K562 (cell line): ENCODE measurements at places on chromosomes 5 and 9.

DNA sequence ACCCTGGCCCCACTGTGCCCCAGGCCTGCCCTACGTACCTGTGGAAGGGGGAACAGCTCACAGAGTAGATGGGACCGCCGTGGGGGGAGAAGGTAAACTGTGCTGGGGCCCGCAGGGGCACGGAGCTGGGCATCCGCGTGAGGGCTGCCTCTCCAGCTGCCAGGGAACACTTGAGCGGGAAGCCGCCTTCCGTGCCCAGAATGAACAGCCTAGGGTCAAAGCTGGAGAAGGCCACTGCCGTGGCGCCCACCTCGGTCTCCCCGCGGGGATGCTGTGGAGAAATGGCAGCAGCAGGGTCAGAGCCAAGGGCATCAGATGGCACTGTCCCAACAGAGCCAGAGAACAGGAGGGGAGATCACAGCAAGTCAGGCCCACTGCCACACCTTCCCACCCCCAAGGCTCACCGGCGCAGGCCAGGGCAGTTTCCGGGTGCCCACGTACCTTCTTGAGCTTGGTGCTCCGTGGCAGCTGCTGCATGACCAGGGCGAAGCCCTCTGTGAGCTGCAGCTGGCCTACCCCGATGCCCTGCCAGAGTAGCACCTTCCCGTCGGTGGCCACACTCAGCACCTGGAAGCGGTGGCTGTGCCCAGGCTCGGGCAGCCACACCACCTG, 21.9 kb downstream of the DYNC2I2 start:
- no peak for DNase-seq

GRCh38 chr5:180098526-180098925, 27.0 kb upstream of the RNF130 start:
- DNase-seq, result no peak

- no peak for DNase-seq
These were observed 58.2 kb upstream of the CKS2 start for GRCh38 chr9:89252651-89253267.

DNA sequence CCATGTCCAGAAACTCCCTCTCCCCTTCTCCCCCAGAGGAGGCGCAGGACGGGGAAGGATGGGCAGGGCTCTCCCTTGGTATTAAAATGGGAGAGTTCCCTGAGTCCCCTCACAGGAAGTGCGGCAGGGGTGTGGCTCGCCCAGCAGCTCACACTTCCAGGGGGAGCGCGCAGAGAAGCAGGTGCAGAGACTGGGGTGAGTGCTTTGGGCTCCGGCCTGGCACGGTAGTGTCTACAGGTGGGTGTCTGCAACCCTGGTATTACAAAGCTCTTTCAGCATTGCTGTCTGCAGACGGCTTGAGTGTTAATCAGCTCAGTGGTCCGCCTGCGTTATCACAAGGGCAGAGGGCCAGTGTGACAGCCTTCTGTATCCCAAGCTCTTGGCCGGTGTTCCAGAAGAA, 114.9 kb upstream of the FBXL7 start:
- DNase-seq, result no peak

DNA sequence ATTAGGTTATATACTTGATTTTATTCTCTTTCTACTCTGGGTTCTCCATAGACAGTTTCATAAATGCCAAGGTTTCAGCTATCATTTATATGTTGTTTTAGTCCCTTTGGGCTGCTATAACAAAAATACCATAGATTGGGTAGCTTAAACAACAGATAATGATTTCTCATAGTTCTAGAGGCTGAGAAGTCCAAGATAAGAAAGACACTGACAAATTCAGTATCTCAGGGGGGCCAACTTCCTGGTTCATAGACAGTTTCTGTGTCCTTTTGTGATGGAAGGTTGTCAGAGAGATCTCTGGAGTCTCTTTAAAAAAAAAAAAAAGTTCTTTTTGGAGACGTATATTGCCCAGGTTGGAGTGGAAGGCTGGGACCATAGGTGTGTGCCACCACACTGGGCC, 113.3 kb downstream of the SCAMP1 start:
- DNase-seq, result no peak

DNA sequence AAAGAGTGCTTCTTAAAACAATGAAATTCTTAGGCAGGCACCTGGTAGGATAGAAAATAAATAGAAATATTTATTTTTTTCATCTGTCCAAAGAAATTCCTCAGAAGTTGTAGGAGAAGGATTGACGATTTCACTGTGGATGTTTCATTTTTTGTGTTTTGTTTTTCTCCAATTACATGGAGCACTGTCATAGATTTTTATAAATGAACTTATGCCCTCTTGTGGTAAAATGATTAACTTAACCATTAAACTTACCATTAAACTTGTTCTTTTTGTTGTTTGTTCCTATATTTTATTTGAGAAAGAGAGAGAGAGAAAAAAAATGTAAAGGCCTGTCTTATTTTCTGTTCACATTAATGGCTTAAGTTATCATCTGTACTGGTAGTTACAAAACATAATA, 339.2 kb downstream of the PRR16 start:
- DNase-seq, result no peak
